ENCODE measurements at places on chromosomes 6 and 20. TPM values are rescaled to one million over a fixed set of nuclear protein-coding genes. Genes with fewer than 3 reads are reported as not detected.

- ATAC-seq: no peak
Measured at GRCh38 chr6:110689275-110689935, 125.9 kb downstream of the CDK19 start.

DNA sequence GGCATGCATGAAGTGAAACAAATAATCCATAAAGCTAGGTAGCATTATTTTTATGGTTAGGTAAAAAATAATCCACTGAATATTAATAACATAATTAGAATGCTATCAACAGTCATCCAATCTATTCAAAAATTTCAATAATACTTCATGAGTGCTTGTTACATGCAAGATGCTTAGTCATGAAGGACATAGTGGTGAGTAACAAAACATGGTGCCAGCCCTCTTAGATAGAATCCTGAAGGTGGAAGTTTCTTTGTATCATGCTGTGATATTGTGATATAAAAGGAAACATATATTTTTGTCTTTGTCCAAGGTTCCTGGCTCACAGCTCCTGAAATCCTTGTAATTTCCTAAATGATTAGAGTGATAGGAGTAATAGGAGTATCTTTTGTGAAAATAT lies 14.9 kb downstream of the RCAN2 start:
- no peak for ATAC-seq

DNA sequence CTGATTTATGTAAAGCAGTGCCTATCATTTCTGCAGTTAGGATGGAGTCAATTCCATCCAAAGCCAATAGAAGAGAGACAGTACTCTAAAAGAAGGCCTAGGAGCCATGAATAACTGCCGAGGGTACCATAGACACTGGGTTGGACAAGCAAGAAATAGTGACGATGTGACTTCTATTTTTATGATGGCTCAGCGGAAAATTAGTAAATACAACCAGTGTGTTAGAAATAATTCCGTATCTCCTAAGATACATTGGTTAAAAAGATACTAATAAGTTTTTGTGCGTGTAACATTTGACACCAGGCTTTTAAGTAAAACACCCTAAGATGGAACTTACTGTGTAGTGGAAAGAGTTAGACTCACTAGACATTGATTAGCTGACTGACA lies 45.6 kb upstream of the MOXD1 start:
- no peak for ATAC-seq

SLC26A8 gene
- total RNA-seq: not detected

HMGCLL1 gene
- not detected for total RNA-seq

METTL24 gene
- total RNA-seq: not detected

SPTLC3 gene
- total RNA-seq: not detected

All from activated T-helper 17 cell treated with anti-CD3 and anti-CD28 coated beads, Interleukin-2, amount 50 U/mL, for 72 hours (primary cell).